ENCODE measurements at places on chromosomes 6 and 20. TPM values are rescaled to one million over a fixed set of nuclear protein-coding genes. Genes with fewer than 3 reads are reported as not detected.

DDO gene
- polyA plus RNA-seq: 0.75 TPM

FBXO9 gene
- polyA plus RNA-seq: 47.7 TPM

PI3 gene
- polyA plus RNA-seq: not detected

RSPO4 gene
- polyA plus RNA-seq: not detected

TINAG gene
- polyA plus RNA-seq: not detected

HCK gene
- 526 TPM for polyA plus RNA-seq

GRCh38 chr6:163086624-163086920 is 327.9 kb upstream of the QKI start:
- H3K4me1 ChIP-seq: no peaks in the 10 kb centered on the region
- H3K4me3 ChIP-seq: no peak overlapping the region
- H3K36me3 ChIP-seq: no peaks in the 10 kb centered on the region
- no peak overlapping the region for H3K27ac ChIP-seq
- DNase-seq: no peak

DNA sequence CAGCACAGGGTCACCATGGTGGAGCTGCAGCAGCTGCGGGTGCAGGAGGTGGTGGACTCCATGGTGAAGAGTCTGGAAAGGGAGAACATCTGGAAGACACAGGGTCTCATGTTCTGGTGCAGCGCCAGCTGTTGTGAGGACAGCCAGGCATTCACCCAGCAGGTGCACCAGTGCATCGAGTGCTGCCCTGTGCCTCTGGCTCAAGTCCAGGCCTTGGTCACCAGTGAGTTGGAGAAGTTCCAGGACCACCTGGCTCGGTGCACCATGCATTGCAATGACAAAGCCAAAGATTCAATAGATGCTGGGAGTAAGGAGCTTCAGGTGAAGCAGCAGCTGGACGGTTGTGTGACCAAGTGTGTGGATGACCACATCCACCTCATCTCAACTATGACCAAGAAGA is 22.9 kb upstream of the RIPK1 start:
- no peaks in the 10 kb centered on the region for H3K36me3 ChIP-seq
- H3K27ac ChIP-seq: no peak overlapping the region
- no peak overlapping the region for H3K4me3 ChIP-seq
- peaks cover 10% of the 10 kb centered on the region for H3K4me1 ChIP-seq
- DNase-seq: no peak

- no peaks in the 10 kb centered on the region for H3K27me3 ChIP-seq
- H3K36me3 ChIP-seq: no peaks in the 10 kb centered on the region
- H3K4me1 ChIP-seq: no peaks in the 10 kb centered on the region
- DNase-seq: no peak
These were observed 874.7 kb downstream of the TFAP2A start for GRCh38 chr6:9540126-9540525.

DNA sequence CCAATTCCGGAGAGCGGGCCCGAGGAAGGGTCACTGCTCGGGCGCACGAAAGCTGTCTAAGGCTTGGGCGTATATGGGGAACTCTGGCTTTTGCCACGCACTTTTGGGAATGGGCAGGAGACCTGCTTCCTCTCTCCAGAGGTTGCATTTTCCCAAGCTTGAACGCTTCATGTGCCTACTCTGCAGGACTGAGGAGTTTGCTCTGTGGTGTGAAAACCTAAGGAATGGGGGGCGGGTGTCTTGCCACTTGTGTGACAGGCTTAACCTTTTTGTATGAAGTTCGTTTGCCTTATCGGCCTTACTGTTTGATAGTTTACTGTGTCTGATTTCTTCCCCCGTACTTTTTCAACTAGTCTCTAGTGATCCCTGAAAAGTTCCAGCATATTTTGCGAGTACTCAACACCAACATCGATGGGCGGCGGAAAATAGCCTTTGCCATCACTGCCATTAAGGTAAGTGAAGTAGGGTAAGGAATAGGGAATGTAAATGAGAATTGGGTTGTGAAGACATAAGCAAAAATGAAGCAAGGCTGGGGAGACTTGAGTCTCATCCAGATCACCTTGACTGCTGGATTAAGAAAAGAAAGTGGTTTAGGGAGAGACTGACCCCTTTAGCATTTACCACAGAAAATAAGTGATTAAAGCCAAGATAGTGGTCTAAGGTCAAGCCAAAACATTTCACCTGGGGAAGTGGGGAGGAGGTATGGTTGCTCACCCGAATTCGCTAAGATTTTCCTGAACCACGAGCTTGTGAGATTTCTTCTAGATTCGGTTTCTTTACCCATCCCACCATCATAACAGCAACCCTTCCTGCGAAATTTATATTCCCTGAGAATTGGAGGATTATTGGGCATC is 627 bp downstream of the RPS18 start:
- peaks cover 65% of the 10 kb centered on the region for H3K4me1 ChIP-seq
- H3K27ac ChIP-seq: peak overlapping the region; percentile 99
- H3K4me3 ChIP-seq: peak overlapping the region; percentile 83
- H3K36me3 ChIP-seq: peaks cover 45% of the 10 kb centered on the region
- H3K27me3 ChIP-seq: no peaks in the 10 kb centered on the region
- no peak for DNase-seq

- H3K4me1 ChIP-seq: no peaks in the 10 kb centered on the region
- H3K4me3 ChIP-seq: no peak overlapping the region
- H3K36me3 ChIP-seq: no peaks in the 10 kb centered on the region
- no peaks in the 10 kb centered on the region for H3K27me3 ChIP-seq
- no peak overlapping the region for H3K27ac ChIP-seq
These were observed 451.5 kb upstream of the CITED2 start for GRCh38 chr6:139825935-139826374.

DNA sequence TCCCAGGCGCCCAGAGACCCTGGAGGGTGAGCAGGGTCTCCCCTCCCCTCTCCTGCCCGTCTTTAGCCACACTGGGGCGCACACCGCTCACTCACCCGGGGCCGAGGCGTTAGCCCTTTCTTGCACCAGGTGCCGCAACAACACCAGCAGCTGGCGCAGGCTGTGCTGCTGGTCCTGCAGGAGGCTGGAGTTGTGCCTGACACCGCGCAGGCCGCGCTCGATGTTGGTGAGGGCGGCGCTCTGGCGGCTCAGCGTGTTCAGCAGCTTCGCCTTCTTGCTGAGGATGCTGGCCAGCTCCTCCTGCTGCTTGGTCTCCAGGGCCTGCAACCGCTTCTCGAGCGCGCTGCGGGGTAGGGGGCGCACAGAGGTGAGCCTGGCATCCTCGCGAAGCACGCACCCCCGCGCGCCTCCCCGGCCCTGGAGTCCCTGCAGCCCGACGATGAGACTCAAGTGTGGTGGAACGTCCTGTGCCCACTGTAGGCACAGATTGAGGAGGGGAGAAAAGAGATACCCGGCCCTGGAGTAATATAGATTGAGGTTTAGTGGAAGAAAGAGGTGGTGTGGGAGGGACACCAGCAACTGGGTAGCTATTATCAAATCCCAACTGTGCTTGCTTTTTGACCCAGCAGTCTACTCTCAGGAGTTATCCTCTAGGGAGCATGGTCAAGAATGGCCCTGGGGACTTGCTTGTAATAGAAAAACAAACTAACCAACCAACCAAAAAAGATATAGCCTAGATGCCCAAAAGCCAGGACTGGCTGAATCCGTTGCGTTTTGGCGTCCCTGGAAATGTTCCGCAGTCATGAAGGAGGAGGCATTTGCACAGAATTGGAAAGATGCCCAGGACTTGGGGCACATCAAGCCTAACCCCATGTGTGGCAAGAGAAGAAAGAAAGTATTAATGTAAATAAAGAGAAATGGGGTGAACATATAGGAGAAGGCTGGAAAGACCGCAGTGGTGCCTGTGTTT is 30.9 kb downstream of the ANGPT4 start:
- H3K27me3 ChIP-seq: no peaks in the 10 kb centered on the region
- H3K27ac ChIP-seq: no peak overlapping the region
- peaks cover 44% of the 10 kb centered on the region for H3K4me1 ChIP-seq
- DNase-seq: peak; percentile 37
- H3K36me3 ChIP-seq: no peaks in the 10 kb centered on the region
- no peak overlapping the region for H3K4me3 ChIP-seq

DNA sequence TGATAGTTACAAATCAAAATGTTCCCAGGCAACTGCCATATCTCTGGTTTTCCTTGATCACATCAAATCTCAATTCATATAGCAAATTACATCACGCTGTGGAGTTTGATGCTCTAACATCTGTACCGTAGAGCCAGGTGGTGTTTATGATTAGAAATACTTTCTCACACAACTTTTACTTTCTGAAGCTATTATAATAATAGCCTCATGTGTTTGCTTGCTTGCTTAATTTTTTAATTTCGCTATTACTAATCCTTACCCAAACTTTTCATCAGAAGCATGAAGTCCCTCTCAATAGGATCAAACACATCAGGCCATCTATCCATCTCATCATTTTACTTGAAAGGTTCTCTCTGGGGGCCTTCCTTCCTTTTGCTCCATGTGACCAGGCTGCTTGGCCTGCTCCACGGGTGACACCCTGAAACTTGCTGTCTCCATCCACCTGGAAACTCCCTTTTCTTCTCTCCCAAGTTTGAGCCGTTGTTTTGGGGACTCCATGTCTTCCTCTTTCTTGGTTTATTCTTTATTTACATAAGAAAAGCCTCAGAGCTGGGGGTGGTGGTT is 75.4 kb downstream of the ADAT2 start:
- DNase-seq: no peak
- no peak overlapping the region for H3K27ac ChIP-seq
- no peak overlapping the region for H3K4me3 ChIP-seq
- H3K4me1 ChIP-seq: no peaks in the 10 kb centered on the region
- H3K36me3 ChIP-seq: no peaks in the 10 kb centered on the region

DNA sequence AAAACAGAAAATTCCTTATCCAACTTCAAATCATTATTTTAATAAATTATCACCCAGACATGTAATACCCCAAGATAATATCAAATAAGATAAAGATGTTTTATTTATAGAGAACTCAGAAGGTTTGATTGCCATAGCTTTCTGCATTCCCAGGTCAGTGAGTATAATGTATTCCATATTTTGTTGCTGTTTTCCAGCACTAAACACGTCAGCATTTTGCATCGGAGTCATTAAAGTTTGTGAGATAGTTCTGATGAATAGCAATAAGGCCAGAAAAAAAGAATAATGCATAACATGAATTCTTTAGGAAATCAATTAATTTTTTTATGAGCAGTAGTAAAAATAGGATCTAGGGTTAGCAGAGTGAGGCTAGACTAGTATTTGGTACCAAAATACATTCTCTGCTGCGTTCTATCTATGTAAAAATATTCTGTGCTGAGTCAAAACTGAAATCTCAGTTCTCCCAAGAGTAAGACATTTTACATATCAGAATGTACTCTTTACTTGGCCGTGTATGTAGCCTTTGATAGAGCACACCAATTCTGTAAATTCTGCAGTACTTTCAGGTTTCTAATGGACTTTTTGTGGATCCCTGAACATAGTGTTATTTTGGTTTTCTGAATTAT is 269.9 kb upstream of the AGPAT4 start:
- H3K4me1 ChIP-seq: no peaks in the 10 kb centered on the region
- DNase-seq: no peak
- H3K27ac ChIP-seq: no peak overlapping the region
- H3K27me3 ChIP-seq: no peaks in the 10 kb centered on the region
- H3K4me3 ChIP-seq: no peak overlapping the region
- H3K36me3 ChIP-seq: no peaks in the 10 kb centered on the region

GRCh38 chr6:89287351-89288028 is 27.6 kb downstream of the GABRR2 start:
- H3K27me3 ChIP-seq: no peaks in the 10 kb centered on the region
- peaks cover 6% of the 10 kb centered on the region for H3K4me1 ChIP-seq
- H3K27ac ChIP-seq: no peak overlapping the region
- H3K36me3 ChIP-seq: no peaks in the 10 kb centered on the region
- H3K4me3 ChIP-seq: no peak overlapping the region

DNA sequence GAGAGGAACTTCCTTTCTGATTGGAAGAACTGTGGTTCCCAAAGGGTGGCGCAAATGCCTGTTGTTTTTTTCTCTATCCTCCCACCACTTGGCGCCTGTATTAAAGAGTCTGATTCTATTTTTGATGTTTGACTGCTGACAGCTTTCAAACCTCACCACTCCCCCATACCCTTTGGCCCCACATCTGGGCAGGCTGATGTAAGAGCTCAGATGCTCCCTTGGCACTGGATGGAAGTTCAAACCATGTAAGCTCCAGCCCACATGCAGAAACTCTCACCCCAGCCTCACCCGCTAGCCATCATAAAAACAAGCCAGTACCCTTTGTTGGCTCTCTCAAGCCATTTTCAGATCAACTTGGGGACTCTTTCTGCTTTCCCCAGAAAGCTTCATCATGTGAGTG is 20.0 kb upstream of the TMEM14A start:
- H3K36me3 ChIP-seq: no peaks in the 10 kb centered on the region
- no peak for DNase-seq
- H3K27ac ChIP-seq: no peak overlapping the region
- no peaks in the 10 kb centered on the region for H3K27me3 ChIP-seq
- no peak overlapping the region for H3K4me3 ChIP-seq

GRCh38 chr6:121678245-121678644 is 242.8 kb downstream of the GJA1 start:
- H3K4me1 ChIP-seq: no peaks in the 10 kb centered on the region
- no peak overlapping the region for H3K27ac ChIP-seq
- H3K36me3 ChIP-seq: no peaks in the 10 kb centered on the region
- DNase-seq: no peak
- H3K27me3 ChIP-seq: no peaks in the 10 kb centered on the region

DNA sequence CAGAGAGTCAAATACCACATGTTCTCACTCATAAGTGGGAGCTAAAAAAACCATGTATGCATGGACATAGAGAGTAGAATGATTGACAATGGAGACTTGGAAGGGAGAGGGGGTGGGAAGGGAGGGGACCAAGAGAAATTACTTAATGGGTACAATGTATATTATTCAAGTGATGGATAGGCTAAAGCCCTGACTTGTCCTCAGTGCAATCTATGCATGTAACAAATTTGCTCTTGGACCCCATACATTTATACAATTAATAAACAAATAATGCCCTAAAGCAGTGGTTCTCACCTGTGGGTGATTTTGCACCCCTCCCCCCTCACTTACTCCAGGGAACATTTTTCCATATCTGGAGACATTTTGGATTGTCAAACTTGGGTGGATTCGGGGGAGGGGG is 33.5 kb upstream of the NEDD9 start:
- H3K4me1 ChIP-seq: no peaks in the 10 kb centered on the region
- no peak overlapping the region for H3K27ac ChIP-seq
- H3K27me3 ChIP-seq: no peaks in the 10 kb centered on the region
- H3K36me3 ChIP-seq: peaks cover 2% of the 10 kb centered on the region
- no peak for DNase-seq
- H3K4me3 ChIP-seq: no peak overlapping the region

DNA sequence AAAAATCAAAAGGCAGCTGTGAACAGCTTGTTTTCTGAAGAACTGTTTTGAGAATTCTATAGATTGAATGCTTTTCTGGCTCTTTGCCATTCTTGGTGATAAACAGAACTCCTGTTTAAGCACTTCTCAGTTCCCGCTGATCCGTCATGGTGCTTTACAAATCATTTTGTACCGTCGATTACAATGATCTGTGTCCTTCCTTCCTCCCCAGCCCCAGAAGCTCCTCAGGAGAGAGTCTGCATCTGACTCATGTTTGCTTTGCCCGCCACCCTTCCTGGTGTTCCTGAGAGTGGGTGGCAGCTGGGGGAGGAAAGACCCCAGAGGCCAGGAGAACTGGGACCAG is 538.6 kb upstream of the MARCKS start:
- no peak overlapping the region for H3K4me3 ChIP-seq
- no peaks in the 10 kb centered on the region for H3K36me3 ChIP-seq
- H3K27me3 ChIP-seq: no peaks in the 10 kb centered on the region
- H3K4me1 ChIP-seq: no peaks in the 10 kb centered on the region

GRCh38 chr20:38610521-38610920 is 8.9 kb downstream of the ARHGAP40 start:
- no peak for DNase-seq
- no peak overlapping the region for H3K27ac ChIP-seq
- no peak overlapping the region for H3K4me3 ChIP-seq
- H3K4me1 ChIP-seq: no peaks in the 10 kb centered on the region
- H3K27me3 ChIP-seq: peaks cover 5% of the 10 kb centered on the region
- no peaks in the 10 kb centered on the region for H3K36me3 ChIP-seq

- DNase-seq: peak; percentile 52
- no peak overlapping the region for H3K27ac ChIP-seq
- H3K36me3 ChIP-seq: no peaks in the 10 kb centered on the region
- H3K27me3 ChIP-seq: no peaks in the 10 kb centered on the region
These were observed 257.1 kb upstream of the TAB2 start for GRCh38 chr6:149060300-149060984.

Data from CD14-positive monocyte (primary cell).